ENCODE measurements at places on chromosomes 5 and 9. TPM values are rescaled to one million over a fixed set of nuclear protein-coding genes. Genes with fewer than 3 reads are reported as not detected.
A peak's percentile ranks its signal among the peaks of the same experiment; 100 is the strongest.

DNA sequence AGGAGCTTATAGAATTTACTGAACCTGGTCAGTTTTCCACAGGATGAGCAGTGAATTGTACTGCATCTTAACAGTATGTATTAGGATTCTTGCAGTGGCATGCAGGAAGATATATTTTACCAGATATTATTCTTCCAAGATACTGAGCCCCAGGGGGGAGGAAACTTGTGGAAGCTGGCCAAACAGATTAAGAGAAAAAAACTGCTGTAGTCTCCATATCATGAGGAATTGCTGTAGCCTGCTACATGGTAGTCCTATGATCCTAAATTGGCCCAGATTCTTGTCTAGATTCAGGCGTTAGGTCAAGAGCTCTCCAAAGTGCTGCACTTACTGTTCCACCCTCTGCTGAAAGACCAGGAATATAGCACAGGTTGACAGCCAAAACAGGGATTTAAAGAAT lies 275.5 kb upstream of the TAS2R1 start:
- no peak for DNase-seq

DNA sequence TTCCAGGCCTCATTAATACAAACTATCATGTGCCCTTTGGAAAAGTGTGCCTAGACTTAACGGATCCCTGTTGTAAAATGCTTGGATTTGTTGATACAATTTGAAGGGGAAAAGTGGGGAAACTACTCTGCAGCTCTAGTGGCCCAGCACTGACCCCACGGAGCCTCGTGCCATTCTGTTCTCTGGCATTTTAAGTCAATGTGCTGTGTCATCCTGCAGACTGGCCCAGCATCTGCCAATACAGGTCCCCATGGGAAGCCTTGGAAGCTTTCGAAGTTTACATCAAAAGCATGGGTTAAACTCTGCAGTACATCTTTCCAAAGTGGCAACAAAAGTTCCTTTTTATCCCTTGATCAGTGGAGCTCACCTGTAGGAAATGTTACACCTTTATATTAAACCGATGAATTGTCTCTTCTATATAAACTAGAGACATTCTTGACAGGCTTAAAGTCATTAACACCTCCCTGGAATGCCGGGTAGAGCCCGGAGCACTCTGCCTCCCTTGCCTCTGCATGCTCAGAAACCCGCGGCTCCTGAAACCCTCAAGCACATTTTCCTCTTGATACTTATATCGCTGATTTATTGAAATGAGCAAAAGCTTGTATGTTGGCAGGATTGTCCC lies 596.0 kb upstream of the ADAMTS16 start:
- DNase-seq: no peak

DNA sequence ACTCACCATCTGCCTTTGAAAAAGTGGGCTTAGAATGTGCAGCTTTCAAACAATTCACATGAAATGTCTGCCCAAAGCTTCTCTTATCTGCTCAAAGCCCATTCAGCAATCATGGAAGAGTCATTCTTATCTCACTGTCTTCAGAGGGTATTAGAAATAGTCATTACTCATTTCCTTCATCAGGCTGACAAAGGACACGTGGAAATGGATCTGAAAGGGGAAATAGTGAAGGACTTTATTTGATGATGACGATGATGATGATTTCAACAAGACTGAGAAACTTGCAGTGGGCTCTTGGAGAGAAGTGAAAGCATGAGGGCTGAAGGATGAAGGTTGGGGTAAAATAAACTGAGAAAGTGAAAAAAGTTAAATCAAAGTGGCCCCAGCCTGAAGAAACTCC lies 194.3 kb downstream of the SMARCA2 start:
- DNase-seq: no peak

ORM1 gene
- not detected for total RNA-seq

- DNase-seq: peak; percentile 91
These were observed 809 bp downstream of the HNRNPAB start for GRCh38 chr5:178204935-178205748.

GRCh38 chr9:109705515-109705914 lies 74.5 kb upstream of the PALM2AKAP2 start:
- DNase-seq: no peak
